Activated T-cell treated with anti-CD3 and anti-CD28 coated beads, Interleukin-2, amount 50 U/mL, for 1 hour (primary cell): ENCODE measurements at places on chromosomes 1 and 21.

DNA sequence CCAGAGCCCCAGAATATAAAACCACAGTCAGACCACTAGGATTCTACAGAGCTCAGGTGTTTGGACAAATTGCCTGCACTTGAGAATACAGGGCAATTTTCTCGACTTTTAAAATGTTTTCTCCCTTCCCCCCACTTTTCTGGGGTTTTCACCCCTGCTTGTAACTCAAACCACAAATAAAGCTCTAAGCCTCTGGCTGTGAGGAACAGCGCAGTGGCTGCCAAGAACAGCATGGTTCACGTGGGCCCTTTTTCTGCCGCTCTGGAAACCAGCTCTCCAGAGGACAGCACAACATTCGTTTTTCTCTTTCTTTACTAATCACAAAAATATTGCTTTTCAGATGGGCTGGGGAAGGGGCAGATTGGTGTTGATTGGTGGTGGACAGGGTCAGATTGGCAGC lies 102.2 kb upstream of the JUN start:
- DNase-seq, result peak; percentile 33

DNA sequence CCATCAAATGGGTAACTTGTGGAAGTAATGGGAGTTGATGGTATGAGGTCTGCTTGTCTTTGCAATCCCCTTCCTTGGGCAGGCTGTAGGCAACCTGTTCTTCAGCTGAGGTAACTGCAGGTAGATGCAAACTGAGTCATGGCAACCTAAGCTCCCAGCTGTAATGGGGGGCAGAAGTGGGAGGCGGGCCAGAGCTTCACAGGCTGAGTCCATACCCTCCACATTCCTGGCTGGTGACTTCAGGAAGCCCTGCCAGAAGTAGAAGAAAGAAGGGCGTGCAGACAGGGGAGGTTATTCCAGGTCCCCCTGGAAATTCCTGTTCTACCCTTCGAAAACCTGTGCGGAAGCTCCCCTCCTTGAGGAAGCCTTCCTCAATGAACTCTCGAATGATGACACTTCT lies 44.9 kb downstream of the ARHGEF11 start:
- DNase-seq, result no peak

GRCh38 chr1:234288946-234289345 lies 84.3 kb upstream of the COA6 start:
- DNase-seq, result no peak

GRCh38 chr1:113388017-113388620 lies 2.2 kb upstream of the MAGI3 start:
- no peak for DNase-seq

- no peak for DNase-seq
Measured at GRCh38 chr1:159442428-159442827, 2.9 kb downstream of the OR10J1 start.

DNA sequence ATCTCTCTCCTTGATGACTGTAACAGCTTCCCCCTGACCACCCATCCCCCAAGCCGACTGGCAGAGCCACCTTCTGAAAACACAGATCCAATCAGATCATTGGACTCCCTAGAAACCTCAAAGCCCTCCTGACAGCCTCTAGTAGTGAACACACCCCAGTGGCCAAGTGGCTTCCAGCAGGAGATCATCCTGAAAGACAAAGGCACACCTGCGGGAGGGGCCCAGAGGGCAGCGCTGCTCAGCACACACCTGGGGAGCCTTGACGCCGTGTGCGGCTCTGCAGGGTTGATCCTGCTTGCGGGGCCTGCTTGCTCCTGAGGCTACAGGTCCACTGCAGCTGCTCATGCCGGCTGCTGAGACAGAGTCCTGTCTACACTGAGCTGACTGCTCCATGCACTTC lies 41.5 kb downstream of the SLC66A1 start:
- DNase-seq, result no peak

DNA sequence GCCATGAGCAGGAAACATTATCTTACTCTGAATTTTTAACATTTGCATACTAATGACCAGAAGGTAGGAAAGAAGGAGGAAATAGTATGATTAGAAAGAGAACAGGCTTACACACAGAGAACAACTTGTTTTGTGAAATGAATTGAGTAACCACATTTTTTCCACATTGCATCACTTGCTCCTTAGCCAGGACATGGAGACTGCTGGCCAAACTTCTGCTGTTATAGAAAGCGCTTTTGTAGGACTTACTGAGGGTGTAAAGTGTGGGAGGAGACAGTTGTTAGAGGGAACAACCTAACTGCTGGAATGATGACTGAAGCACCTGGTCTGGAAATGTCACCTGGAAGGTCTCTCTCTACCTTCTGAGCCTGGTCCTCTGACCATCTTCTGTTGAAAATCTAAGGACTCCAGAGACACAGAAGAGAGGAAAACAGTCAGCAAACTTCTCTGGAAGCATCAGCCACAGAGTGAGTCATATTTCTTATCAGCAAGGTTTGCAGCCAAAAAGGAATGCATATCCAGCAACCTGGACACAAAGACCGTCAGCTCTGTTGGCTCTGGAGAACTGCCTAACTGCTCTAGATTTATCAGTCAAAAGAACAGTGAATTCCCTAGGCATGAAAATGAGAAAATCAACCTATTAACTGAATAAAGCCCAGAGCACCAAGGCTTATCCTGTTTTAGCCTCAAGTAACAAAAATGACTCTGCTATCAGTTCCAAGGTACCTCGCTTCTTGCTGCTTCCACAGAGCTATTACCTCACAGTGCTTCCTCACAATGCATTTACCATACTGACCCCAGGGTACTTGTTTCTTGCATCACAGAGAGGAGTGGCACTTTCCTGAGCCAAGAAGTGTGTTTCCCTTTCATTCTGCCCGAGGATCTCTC lies 88.0 kb upstream of the SLFNL1 start:
- no peak for DNase-seq

DNA sequence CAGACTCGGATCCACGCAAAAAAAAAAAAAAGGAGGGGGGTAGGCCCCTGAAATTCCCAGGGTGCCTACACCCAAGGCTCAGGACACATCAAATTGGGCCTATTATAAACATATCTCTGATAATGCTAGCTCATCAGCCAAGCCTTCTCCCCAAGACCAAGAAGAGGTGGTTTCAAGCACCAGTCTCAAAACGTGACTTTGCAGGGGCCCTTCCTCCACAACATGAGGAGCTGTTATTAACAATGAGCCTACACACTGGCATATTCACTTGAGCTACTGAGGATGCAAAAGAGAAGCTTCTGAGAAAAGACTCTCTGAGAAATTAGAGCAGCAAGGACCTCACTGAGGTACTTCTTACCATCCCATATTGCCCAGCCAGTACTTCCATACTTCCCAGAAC lies 32.7 kb downstream of the ERI3 start:
- DNase-seq, result no peak

DNA sequence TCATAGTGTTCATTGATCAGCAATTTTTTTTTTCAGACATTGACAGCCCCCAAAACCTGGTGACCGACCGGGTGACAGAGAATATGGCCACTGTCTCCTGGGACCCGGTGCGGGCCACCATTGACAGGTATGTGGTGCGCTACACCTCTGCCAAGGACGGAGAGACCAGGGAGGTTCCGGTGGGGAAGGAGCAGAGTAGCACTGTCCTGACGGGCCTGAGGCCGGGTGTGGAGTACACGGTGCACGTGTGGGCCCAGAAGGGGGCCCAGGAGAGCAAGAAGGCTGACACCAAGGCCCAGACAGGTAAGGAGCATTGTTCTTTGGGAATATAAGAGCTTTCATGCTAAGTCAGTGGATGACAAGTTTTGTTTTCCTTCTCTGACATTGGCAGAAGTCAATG lies 49.3 kb downstream of the TNN start:
- no peak for DNase-seq

DNA sequence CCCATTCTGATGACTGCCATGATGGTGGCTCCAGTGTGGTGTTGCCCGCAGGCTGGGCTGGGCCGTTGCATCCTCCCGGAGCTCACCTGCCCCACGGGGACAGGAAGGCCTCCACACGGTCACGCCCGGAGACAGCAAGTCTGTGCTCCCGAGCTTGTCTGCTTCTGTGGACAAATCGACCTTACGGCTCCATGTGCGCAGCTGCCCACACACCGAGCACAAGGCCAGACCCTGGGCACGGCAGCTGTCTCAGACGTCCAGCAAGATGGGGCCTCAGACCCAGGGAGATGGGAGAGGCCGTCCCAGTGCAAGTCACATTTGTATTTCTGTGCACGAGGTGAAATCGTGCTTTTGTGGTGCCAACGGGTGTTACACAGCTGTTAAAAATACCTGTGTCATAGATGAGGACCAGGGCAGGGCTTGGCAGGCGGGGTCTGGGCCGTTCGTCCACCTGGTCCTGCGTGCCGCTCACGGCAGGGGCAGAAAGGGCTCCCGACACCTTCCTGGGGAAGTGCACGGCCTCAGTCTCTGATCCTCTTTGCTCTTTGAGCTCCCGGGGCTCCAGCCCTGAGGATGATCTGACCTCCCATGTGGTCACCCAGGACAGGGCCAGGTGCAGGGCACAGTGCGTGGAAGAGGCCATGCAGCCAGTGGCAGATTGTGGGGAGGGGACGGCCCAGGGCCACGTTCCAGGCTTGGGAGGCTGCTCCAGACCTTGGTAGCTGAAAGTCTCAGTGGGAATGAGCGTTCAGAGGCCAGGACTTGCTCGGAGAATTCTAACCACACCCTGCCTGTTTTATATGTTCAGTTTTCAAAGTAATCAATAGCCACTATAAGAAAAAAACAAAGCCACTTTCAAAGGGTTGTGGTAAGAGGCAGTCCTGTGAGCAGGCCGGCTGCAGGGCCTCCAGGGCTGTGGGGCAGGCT lies 13.5 kb downstream of the COL6A1 start:
- peak; percentile 8 for DNase-seq

- no peak for DNase-seq
Measured at GRCh38 chr1:48206371-48206770, 16.1 kb upstream of the SLC5A9 start.

GRCh38 chr1:19949016-19949415 lies 25.6 kb upstream of the PLA2G2E start:
- no peak for DNase-seq

- DNase-seq, result no peak
Measured at GRCh38 chr21:43299441-43300277, 127.3 kb downstream of the SIK1 start.

DNA sequence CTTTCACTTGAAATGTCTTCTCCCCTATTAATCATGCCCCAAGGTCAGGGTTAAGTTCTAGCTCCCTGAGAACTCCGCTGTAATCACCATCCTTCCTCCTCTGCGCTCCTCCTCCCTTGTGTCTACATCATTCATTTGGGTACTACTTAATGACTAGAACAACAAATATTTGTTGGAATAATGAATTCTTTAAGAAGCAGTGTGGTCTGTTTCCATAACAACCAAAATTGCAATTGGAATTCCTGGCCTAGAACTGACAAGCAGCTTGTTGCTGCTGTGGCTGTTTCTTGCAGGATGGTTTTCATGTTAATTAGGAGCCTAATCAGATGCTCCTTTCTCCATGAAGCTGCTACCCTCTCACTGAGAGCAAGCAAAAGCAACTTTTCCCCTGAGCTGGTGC lies 192.5 kb downstream of the ZZZ3 start:
- DNase-seq, result no peak

DNA sequence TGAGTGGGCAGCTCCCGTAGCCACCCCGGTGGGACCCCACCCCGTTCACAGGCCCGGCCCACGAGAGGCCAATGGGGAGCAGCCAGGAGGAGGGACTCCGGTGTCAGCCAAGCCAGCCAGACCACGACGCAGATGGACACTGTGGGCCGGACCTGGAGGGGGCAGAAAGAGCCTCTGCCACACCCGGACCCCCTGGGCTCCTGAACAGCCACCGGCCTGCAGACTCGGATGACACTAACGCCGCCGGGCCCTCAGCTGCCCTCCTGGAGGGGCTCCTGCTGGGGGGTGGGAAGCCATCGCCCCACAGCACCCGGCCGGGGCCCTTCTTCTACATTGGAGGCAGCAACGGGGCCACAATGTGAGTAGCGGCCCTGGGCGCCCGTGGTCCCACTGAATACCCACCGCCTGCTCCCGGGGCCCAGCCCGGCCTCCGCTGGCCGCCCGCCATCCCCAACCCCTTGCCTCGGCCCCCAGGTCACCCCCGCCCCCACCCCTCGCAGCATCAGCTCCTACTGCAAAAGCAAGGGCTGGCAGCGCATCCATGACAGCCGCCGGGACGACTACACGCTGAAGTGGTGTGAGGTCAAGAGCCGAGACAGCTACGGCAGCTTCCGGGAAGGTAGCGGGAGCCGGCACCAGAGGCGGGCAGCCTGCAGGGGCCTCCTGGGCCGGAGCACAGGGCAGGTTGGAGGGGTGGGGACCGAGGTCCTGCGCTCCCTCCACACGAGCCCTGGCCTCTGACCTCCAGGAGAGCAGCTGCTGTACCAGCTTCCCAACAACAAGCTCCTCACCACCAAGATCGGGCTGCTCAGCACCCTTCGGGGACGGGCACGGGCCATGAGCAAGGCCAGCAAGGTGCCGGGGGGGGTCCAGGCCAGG lies 6.5 kb downstream of the TTLL10 start:
- DNase-seq, result no peak

DNA sequence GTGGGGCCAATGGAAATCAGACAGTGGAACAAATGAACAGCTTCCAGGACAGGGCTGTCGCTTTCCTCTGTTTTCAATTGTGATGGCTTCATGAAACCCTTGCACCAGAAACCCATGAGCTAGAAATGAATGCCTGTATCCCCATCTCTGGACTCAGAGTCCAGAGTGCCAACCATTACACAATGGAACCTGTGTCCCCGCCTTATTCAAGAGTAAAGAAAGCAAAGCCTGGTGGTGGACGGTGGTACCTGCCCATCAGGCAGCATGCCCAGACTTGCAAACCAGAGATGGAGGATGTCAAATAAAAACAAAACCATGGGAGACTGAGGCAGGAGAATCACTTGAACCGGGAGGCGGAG lies 4.4 kb upstream of the CAPN2 start:
- DNase-seq, result no peak

GRCh38 chr1:95625224-95625623 lies 391.2 kb downstream of the RWDD3 start:
- no peak for DNase-seq

GRCh38 chr1:187270256-187270655 lies 441.5 kb downstream of the PLA2G4A start:
- no peak for DNase-seq

DNA sequence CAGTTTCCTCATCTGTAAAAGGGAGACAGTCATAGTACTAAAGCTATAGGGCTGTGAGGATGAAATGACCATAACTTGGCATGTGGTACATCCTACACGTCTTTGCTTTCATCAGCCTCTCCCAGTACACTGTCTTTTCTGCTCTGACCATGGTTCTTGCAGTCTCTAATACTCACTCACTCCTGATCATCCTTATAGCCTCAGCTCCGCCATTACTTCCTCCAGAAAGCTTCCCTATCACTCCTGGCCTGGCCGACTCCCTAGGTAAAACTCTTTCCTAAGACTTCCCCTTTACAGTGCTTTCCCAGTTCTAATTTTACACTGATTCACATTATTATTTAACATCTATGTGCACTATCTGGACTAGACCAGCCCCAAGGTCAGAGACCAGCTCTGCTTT lies 5.0 kb upstream of the MRPL24 start:
- no peak for DNase-seq

DNA sequence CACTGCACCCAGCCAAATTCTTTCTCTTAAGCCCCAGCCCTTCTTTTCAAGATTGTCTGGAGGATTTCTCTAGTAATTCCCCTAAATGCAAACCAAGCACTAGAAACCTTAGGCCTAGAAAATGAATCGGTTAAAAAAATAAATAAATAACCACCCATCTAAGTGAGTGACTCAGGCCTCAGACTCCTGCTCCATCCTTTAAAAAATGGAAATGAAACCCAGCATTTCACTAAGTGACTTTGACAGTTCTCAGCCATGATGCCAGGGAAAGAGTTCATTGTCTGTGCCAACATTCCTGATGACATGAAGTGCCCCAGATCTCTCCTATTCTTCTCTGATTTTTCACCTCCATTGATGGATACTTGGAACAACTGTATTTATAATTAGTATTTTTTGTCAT lies 415.2 kb upstream of the DAB1 start:
- no peak for DNase-seq
